Liver (tissue), 10 donors: ENCODE measurements at places on chromosomes 12 and 14. TPM values are rescaled to one million over a fixed set of nuclear protein-coding genes. Genes with fewer than 3 reads are reported as not detected.

Gene SAMD15
- 0.50 TPM for total RNA-seq

DNA sequence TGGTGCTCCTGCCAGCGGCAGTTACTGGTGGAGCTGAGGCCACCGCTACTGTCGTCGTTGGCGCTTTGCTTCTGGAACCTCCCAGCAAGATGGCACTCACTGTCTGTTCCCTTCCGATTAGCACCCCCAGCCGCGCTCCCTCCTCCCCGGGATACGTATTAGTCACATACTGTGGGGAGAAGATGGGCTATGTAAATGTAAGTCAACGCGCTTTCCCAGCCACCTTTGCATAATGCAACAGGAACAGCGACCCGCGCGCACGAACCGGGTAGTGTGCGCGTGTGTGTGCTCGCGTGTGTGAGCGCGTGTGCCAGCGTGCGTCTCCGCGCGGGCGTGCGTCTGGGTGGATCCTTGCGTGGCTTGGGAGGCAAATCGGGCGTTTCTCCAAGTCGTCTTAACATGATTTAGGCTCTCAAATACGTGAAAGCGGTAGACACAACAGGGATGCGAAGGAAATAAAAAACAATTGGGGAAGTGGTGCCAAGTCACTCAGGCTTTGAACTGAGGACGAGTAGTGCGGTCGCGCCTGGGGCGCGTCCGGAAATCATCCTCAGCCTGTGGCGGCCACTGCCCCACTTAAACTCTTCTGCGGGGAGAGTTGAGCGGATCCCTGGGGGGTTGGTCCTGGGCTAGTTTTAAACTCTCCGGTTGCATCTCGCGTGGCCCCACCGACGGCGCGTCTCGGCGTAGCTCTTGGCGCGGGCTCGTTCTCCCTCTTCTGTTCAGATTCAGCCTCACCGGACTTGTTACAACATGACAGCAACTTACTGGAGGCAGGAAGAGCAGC is 1.8 kb downstream of the FLRT2 start:
- no peak for DNase-seq

DNA sequence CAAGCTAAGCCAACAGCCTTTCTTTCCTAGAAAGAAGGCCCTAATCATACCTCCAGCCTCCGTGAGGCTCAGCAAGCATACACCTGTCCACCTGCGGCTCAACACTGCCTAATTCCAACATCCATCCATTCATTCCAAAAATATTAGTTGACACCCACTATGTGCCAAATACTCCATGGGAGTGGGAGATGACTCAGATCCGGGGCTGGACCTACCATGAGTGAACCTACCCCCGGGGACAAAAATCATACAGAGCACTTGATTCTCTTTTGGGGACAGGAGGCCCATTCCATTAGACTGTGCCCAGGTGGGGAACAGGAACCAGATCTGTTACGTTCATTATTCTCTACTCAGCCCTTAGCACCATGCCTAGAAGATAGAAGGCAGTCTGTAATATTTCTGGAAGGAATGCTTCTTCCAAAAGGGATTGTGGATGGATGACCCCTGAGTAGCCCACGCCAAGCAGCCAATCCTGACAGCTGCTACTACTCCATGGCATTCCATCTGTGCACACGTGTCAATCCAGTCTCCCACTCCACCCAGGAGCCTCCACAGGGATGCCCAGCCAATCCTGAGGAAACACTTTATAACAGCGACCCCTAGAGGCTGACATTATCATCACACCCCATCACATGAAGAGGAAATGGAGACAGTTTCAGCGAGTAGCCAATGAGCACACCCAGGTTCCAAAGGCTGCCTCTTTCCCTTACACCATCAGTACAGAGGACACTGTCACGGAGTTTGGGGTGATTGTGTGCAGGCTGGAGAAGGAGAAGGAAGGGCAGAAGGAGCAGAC is 170.7 kb downstream of the ESRRB start:
- no peak for DNase-seq

DNA sequence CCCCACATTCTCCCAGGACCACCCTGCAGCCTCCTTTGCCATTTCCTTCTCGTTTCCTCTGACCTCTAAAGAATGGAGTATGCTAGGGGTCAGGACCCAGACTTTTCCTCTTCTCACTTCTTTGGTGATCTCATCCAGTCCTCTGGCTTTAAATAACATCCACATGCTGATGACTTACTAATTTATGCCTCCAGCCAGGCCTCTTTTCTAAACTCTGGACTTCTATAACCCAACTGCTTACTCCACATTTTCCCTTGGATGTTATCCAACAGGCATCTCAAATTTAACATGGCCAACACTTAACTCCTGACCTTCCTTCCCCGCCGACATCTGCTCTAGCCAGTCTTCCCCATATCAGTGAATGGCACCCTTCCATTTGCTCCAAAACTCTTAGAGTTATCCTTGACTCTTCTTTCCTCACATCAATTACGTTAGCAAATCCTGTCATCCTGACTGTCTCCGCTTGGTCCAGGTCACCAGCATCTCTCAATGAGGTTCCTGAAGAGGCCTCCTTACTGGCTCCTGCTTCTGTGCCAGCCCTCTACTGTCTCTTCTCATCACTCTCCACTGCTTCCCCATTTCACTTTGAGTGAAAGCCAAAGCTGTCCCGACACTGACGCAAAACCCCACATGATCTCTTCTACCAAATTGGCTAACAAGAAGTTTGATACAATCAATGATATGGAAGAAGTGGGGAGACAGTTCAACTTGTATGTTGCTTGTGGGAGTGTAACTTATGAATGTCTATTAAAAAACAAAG is 42.7 kb downstream of the TMBIM6 start:
- DNase-seq, result no peak

DNA sequence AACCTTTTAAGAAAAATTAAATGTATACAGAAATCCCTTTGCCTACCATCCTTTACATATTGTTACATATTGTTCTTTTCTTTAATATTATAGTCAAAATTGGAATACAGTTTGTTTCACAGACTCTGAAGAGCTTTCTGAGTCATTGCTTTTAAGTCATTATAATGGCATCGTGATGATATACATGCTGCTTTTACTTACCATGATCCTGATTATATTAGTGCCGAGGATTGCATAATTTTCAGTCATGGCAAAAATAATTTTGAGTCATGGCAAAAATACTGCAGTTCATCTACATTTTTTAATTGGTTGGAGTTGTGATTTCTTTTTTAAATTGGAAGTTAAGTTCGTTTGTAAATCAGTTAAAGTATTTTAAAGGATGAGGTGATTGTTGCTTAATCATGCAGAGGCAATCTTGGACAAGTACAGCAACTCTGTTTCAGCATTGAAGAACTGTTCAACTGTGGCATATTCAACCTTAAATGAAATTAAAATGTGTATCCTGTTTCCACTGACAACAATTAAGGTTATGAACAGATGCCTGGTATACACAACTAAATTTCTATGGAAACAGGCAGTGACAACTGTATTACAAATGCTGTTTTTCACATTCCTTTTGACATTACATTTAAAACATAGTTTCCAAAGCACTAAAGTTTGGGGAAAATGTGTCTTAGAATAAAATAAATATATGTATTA is 142.3 kb downstream of the PCNX1 start:
- DNase-seq, result no peak

DNA sequence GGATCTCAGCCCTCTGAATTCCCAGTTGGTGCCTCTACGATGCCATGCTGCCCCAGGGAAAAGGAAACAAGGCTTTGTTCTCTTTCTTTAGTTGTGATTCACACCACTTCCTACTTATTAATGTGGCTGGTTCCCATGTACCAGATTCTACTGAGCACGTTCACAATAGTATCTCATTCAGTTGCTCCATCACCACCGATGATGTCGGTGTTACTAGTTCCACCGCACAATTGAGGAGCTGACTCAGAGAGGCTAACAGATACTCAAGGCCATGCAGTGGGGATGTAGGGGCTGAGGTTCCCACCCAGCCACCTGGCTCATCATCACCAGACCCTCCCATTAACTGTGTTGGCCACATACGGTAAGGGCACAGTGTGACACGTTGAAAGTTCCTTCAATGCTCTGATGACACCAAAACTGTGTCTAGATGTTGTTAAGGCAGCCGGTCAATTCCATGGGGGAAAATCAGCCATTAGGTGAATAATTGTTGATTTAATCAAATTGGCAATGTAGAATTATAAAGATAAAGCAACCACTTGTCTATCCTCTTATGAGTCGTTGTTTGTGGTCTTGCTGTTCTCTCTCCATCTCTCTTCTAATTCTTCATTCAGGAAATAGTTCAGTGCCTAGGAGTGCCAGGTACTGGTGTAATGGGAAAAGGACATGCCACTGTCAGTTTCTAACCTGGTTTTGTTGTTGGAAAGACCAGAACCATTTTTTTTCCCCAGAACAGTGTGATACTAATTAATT is 244.2 kb upstream of the CRY1 start:
- no peak for DNase-seq

DNA sequence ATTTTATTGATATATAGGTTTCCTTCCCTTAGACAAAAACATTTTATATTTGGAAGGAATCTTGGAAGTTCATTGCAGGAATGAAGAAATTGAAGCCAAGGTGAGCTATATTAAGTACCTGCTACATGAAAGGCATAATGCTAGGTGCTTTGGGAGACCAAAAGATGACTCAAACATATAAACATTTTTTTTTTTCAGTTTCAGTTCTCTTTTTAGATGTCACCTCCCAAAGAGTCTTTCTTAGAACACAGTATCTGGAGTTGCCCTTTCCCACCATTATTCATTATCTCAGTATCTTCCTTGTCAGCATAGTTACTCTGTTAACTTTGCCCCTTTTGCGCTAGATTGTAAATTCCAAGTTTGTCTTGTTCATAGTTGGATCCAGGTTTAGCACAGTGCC is 1.1 kb downstream of the LIN52 start:
- no peak for DNase-seq
